T-helper 2 cell (primary cell): ENCODE measurements at places on chromosomes 11 and 22.
A peak's percentile ranks its signal among the peaks of the same experiment; 100 is the strongest.

- no peak for DNase-seq
Observed at GRCh38 chr11:106733635-106734034, 284.6 kb downstream of the GUCY1A2 start.

- no peak for DNase-seq
Observed at GRCh38 chr11:132846075-132846474, 686.2 kb downstream of the OPCML start.

DNA sequence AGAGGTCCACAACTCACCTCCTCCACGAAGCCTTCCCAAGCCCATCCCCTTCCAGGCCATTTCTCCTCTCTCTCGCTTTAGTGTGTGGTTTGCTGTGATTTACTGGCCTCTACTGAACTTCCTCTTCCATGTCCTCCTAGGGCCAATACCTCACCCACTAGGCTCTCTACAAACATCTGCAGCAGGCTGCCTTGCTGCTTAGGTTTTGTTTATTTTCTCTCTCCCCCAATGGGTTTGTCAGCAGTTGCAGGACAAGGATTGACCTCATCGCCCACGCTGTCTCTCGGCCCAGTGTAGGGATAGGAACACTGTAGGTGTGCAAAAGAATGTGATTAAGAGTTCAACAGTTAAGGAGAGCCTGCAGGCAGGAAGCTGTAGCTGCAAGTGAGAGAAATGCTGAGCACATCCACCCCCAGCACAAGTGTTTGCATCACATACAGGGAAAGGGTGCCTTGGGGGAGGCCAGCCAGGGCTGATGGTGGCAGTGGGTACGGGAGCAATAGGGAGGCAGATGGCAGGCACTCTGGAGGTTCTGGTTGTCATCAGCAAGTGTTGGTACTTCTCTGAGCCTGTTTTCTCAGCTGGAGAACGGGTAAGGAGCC, 1.4 kb downstream of the PC start:
- no peak for DNase-seq

- DNase-seq, result no peak
Observed at GRCh38 chr11:72224564-72225410, at the start of gene INPPL1. Gene INPPL1, plus strand, starts transcription at chr11:72224767. Its CDS starts 218 bp downstream, at chr11:72224985.

DNA sequence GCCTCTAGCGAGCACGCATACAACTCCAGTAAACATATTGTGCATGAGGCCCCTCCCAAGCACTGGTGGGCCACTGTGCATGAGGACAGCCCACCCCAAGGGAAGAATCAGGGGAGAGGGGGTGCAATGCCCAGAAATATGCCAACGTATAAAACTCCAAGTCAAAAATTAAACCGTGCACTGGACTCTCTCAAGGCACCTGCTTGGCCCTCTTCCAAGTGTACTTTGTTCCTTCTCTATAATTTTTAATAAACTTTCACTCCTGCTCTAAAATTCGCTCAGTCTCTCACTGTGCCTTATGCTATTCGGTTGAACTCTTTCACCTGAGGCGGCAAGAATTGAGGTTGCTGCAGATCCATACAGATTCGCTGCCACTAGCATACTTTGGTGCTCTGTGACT, 465.3 kb upstream of the TENM4 start:
- no peak for DNase-seq

GRCh38 chr22:40425082-40425481, 54.7 kb downstream of the SGSM3 start:
- no peak for DNase-seq

DNA sequence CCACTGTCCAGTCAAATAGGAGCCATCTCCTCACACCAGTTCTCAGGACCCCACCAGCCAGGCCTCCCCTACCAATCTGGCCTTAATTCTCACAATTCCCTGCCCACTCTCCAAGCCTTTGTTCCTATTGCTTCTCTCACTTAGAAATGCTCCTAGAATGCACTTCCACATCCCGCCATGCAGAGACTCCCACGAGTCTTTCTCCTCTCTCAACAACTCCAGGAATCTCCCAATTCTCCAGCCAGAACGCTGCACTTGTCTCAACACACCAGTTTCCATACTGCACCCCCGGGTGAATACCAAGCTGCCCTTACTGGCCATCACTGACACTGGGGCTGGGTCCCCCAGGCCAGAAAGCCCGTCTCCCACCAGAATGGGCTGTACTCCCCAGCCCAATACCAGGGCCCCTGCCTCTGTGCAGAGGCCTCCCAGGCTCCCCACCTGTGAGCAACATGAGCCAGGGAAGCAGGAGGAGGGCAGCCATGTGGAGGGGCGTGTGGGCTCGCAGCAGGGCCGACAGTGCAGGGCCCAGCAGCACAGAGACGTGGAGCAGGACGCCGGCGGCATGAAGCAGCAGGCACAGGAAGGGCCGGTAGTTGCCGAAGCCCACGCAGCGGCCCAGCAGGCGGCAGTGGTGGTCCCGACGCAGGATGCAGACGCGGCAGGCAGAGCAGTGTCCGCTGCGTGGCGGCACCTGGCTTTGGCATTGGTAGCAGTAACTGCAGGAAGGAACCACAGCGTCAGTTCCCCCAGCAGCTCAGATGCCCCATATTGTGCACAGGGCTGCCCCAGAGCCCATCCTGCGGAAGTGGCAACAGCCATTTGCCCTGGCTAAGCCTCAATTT, 2.4 kb downstream of the ZDHHC24 start:
- peak; percentile 77 for DNase-seq

- peak; percentile 69 for DNase-seq
Observed at GRCh38 chr11:46315033-46315738, 32.1 kb upstream of the DGKZ start.

DNA sequence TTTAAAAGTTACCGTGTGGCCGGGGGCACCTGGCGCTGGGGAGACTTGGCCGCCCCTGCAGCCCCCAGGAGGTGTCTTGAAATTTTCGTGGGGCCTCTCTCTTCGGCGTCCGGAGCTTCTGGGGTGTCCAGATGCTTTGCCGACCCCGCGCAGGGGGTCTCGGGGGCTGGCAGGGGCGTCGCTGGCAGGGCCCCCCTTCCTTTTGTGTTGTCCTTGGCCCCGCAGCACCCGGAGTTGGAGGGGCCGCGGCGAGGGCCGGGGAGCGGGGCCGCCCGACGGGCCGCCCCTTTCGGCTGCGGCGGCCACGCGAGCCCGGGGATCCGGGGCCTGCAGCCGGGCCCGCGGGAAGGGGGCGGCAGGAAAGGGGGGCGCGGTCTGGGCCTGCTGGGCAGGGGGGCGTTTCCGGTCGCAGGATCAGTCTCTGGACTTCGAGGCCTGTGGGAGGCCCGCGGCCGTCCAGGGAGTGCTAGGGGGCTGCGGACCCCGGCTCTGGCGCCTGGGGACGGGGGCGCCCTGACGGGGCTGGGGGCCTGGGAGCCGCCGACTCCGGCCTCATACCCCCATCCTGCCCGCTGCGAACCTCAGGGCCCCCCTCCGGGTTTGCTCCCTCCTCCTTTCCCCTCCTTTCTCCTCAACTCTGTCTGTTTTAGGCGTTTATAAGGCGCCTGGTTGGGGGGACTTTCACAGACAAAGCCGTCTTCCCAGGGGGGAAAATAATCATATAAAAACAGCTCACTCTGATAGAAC, 869 bp downstream of the ZC3H7B start:
- no peak for DNase-seq

- DNase-seq, result no peak
Observed at GRCh38 chr11:19392321-19392720, 151.6 kb upstream of the E2F8 start.

DNA sequence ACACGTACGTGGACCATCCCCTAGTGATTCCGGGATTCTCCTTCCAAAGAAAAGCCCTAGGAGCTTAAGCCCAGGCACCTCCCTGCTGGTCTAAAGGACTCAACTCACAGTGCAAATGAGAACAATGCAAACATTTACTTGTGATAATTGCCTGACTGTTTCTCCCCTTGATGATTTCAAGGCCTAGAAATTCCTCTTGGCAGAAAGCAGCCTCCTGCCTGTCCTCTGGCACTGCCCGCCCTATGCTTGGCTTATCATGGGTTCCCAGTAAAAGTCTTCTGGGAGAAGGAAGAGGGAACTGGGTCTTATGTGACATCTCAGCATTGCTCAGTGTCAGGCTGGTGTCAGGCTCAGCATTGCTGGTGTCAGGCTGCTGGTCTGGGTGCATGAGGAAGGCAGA, 351.8 kb downstream of the SHANK2 start:
- no peak for DNase-seq

DNA sequence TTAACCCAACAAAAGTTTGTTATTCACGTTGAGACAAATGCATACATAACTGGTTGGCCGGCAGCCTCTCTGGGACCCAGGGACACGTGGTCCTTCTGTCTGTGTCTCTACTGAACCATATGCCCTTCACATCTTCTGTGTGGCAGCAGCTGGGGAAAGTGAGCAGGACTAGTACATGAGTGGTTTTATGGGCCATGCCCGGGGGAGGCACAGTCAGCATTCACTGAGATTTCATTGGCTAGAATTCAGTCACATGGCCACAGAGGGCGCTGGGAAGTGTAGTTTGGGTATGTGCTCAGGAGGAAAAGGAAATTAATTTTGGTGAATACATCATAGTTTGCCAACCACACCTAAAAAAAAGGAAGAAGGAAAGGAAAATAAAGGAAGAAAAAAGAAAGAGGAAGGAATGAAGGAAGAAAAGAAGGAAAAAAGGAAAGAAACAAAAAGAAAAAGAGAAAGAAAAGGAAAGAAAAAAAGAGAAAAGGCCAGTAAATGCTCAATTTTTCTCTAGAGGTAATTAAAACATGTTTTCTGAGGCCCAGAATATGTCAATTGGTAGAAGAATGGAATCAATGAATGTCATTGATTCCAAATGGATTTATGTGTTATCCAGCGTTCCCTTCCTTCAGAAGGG, 55.9 kb upstream of the KIRREL3 start:
- DNase-seq, result no peak

GRCh38 chr11:123479048-123479837, 49.2 kb downstream of the GRAMD1B start:
- no peak for DNase-seq

- DNase-seq, result no peak
Observed at GRCh38 chr22:50019316-50019715, 6.8 kb upstream of the IL17REL start.

DNA sequence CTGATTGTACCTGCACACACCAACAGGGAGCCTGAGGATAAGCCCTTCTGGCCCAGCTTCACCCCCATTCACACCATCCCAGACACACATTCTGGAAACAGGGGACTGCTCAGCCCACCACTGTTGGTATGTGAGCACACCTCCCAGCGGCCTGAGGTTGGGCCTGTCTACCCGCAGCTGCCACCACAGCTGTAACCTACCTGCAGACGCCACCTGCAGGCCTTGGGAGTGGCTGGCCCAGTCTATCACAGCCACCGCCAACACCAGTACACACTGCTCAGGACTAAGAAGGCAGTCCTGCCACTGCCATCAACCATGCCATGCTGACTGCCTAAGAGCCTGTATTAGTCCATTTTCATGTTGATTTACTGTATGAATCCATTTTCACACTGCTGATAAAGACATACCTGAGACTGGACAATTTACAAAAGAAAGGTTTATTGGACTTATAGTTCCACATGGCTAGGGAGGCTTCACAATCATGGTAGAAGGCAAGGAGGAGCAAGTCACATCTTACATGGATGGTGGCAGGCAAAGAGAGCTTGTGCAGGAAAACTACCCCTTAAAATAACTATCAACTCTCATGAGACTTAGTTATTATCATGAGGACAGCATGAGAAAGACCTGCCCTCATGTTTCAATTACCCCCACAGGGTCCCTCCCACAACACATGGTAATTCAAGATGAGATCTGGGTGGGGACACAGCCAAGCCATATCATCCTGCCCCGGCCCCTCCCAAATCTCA, 30.6 kb downstream of the RSF1 start:
- no peak for DNase-seq

- no peak for DNase-seq
Observed at GRCh38 chr22:42151924-42152635, 21.5 kb upstream of the CYP2D6 start.

GRCh38 chr11:129279326-129280026, 87.4 kb upstream of the ARHGAP32 start:
- DNase-seq, result peak; percentile 29

- no peak for DNase-seq
Observed at GRCh38 chr11:32713496-32713895, 81.0 kb downstream of the CCDC73 start.

DNA sequence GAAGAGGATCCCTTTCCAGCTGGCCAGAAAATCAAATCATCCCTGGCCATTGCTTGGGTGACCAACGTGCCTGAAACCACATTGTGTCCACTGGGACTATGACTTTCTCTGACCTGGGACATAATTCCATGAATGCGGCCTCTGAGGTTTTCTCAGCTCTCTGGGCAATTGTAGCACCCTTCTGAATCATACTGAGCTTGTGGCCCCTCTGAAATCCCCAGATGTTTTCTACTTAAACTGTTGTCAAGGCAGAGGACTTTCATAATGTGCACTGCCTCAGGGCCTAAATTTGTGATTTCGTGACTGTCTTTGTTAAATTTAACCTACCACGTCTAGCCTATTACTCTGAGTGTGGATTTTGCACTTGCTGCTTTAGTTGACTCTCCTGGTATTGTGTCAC, 321.1 kb upstream of the PLET1 start:
- DNase-seq, result no peak

- no peak for DNase-seq
Observed at GRCh38 chr11:72227316-72228228, 3.0 kb downstream of the INPPL1 start.

GRCh38 chr11:29320196-29320595, 696.6 kb downstream of the KCNA4 start:
- DNase-seq, result no peak

- no peak for DNase-seq
Observed at GRCh38 chr22:47072642-47072967, 310.2 kb downstream of the TBC1D22A start.

GRCh38 chr22:49767355-49768062, 60.2 kb downstream of the BRD1 start:
- peak; percentile 32 for DNase-seq

- DNase-seq, result no peak
Observed at GRCh38 chr11:110472858-110473257, 43.1 kb downstream of the FDX1 start.

- DNase-seq, result no peak
Observed at GRCh38 chr11:133901316-133901715, 55.5 kb downstream of the IGSF9B start.

DNA sequence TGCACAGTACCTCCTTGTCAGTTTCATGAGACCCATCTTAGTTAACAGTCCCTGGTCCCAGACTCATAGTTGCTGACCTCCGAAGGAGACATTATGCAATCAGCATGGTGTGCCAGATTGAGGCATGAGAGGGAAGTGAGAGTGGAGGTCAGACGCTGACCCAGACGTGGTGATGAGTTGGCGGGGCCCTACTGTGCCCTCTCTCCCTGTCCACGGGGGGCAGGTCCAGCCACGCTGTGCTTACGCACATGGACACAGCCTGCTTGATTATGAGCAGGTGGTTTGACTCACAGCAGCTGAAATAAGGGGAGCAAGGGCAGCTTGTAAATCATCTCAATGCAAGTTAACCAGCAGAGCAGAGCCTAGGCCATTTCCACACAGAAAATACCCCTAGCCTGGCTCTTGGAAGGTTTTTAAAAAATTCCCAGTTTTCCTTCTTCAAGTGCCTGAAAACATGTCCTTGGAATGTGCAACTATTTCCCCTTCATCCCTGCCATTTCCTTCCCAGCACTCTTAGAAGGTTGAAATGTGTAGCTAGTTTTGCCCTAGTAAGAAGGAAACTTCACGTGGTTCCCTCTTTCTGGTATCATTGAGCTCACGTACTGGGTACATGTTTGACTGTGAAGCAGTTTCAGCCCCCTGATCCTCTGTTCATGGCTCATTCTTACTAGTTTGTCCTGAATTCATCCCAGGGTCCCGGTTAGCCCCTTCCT, 122.6 kb upstream of the SORL1-AS1 start:
- no peak for DNase-seq

- DNase-seq, result no peak
Observed at GRCh38 chr11:2859699-2860037, 25.9 kb downstream of the CDKN1C start.

GRCh38 chr11:65882120-65883057, 2.8 kb downstream of the CTSW start:
- DNase-seq, result no peak
